ENCODE measurements at places on chromosomes 11 and 22. TPM values are rescaled to one million over a fixed set of nuclear protein-coding genes. Genes with fewer than 3 reads are reported as not detected.

Gene FAM227A
- 0.93 TPM for polyA plus RNA-seq

Gene PLAAT5
- not detected for polyA plus RNA-seq

Gene OR52I1
- not detected for polyA plus RNA-seq

Gene POU2AF2
- not detected for polyA plus RNA-seq

Gene SLC22A6
- not detected for polyA plus RNA-seq

Gene ANGPTL5
- 0.42 TPM for polyA plus RNA-seq

Gene C11orf21
- not detected for polyA plus RNA-seq

Gene IL18BP
- polyA plus RNA-seq = 1.7 TPM

Gene GAB4
- polyA plus RNA-seq = not detected

Gene OR51B6
- not detected for polyA plus RNA-seq

Gene NLRX1
- polyA plus RNA-seq = 0.23 TPM

Gene SPA17
- polyA plus RNA-seq = 68.9 TPM

Gene ART5
- not detected for polyA plus RNA-seq

Gene CWC15
- 241 TPM for polyA plus RNA-seq

Gene UCP3
- 0.58 TPM for polyA plus RNA-seq

Gene BRSK2
- 1.7 TPM for polyA plus RNA-seq

Gene UPK3A
- polyA plus RNA-seq = not detected

Gene LRFN4
- polyA plus RNA-seq = 0.47 TPM

Gene NPAS4
- polyA plus RNA-seq = not detected

Gene UFD1
- 44.4 TPM for polyA plus RNA-seq

Gene APLNR
- not detected for polyA plus RNA-seq

Gene MEI1
- 7.7 TPM for polyA plus RNA-seq

Gene ZNHIT2
- 1.9 TPM for polyA plus RNA-seq

Gene UQCR10
- 1,754 TPM for polyA plus RNA-seq

Gene SMDT1
- polyA plus RNA-seq = 149 TPM

Gene ARFGAP3
- 48.8 TPM for polyA plus RNA-seq

Gene OR6A2
- not detected for polyA plus RNA-seq

Gene MRGPRF
- not detected for polyA plus RNA-seq

Gene LGR4
- 137 TPM for polyA plus RNA-seq

Gene PHOX2A
- polyA plus RNA-seq = not detected

Gene MUC6
- polyA plus RNA-seq = not detected

Gene CD3E
- polyA plus RNA-seq = not detected

Gene FIBP
- polyA plus RNA-seq = 37.0 TPM

Gene MUC2
- polyA plus RNA-seq = not detected

Gene LRRC32
- polyA plus RNA-seq = not detected

Gene OVCH2
- not detected for polyA plus RNA-seq

Gene SLCO2B1
- polyA plus RNA-seq = 0.81 TPM

Gene FZD4
- 0.74 TPM for polyA plus RNA-seq

Gene LMO2
- 11.4 TPM for polyA plus RNA-seq

Gene APOL6
- polyA plus RNA-seq = 1.3 TPM

Gene C11orf16
- polyA plus RNA-seq = not detected

Gene NUP50
- 28.5 TPM for polyA plus RNA-seq

Gene ALG9
- 30.2 TPM for polyA plus RNA-seq

Gene LRRN4CL
- polyA plus RNA-seq = not detected
